Calu3 (cell line): ENCODE measurements at places on chromosomes 7 and 10.

DNA sequence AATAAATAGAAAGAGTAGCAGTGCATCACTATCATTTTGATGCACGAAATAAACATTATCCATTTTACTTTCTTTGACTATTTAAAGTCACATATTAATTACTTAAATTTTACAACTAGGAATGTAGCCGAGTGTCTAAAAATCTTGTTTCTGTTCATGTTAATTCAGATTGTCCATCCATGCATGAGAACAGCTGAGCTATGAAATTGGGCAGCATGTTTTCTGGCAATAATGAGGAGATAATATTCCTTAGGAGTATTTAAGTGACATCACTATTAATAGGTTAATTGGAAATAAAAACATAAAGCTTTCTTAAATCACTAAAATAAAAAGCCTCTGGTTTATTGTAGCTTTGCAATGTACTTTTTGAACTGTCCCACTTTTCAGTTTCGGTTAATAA, 293.8 kb downstream of the PHTF2 start:
- DNase-seq: no peak

GRCh38 chr10:127368101-127368500, 171.7 kb upstream of the INSYN2A start:
- DNase-seq: no peak

GRCh38 chr7:134113655-134114054, 13.5 kb upstream of the LRGUK start:
- no peak for DNase-seq

DNA sequence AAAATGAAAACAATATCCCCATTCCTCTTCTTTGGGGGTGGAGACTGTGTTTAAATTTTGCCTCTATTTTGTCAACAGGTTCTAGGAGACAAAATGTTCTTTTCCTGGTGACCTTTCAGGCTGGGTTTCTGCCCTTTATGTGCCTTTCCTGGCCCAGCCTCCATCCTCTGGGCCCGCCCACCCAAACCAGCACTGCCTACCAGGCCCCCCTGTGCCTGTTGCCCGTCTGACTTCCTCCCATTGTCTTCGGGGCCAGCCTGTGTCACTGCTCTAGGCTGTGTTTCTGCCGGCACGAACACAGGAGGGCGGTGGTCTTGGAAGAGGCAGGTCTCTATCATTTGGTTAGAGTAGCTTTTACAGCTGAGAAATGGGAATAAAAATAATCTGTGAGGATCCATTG, 13.9 kb downstream of the TSPAN14 start:
- DNase-seq: no peak

DNA sequence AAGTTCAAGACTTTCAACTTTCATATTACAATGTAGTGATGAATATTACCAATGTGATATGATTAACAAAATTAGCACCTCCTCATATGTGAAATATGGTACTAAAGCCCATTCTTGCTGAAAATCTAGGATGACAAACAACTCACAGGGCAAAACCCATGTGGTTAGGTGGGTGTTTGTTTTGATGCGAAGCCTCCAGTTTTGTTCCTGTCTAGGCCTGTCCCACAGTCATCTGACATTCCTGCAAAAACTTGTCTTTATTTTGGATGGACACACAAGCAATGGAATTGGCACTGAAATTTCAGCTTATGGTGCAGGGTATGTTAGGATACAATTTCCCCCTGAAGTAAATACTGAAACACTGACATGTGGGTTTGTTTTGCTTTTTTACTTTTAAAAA, 95.3 kb downstream of the PARD3 start:
- no peak for DNase-seq
